ENCODE measurements at places on chromosomes 2 and 18.

DNA sequence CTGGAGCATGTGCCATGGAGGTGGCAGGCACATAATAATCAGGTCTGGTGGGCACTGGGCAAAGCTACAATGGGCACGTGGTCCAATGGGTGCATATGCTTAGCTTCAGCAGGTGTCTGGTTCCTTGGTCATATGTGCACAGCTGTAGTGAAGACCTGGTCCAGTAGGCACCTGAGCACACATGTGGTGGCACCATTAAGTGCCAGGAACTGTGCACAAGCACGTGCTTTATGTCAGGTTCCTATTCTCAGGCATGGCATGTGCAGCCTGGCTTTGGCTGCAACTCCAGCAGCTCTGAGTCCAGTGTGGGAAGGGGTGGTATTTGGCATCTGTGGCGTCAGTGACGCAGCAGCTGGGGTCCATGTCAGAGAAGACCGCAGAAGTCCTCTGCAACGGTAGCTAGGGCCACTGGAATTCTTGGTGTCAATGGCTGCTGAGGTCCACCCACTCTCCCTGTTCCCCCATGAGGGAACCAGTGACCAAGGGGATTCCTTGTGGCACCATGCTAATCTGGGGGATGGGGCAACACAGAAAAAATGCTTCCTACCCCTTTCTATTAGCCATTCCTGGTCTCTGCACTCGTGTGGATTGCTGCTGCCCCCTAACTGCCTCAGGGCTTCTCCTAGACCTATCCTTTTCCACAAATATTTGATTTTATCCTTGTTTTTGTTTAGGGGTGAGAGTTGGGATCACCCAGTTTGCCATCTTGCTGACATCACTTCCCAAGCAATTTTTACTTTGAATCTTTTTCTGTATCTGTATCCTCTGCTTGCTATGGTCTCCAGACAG lies 262.9 kb upstream of the MAP2 start:
- DNase-seq = no peak

DNA sequence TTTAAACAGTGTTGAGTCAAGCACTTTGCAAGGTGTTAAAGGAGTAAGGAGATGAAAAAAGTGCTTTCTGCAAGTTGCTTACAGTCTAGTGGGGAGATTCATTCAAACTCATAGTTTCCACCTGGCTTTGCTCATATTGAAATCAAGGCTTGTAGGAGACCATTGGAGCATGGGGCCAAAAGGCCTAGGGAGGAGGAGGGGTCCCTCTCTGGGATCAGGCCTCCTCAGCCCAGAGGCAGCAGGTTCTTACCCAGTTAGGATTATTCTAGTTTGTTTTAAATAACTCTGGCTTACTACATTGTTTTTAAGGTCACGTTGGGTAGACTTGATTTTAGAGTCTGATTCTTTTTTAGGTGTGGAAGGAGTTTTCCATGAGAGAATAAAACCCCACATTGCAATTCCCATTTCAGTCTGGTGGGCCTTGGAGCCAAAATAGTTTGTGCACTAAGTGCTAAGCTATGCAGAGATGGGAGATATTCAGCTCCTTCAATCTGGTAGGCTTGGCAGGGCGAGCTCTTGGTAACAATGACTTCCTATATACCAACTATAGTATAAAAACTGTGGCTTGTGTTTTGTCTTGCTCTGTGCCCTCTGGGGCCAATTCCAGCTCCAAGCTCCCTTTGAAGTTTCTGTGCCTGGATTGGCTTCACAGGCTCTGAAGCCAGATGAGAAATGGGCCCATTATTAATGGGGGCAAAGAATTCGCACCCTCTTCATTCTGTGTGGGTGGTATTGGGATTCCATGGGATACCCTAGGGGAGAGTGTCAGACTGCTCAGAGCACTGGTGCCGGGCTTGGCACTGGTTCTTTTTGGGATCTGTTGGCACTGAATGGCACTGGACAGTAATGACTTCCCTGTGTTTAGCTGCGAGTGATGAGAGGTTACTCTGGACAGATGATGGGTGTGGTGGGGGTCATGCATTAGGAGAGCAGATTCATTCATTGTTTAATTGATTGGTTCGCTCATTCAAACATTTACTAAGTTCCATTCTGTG lies 301.1 kb downstream of the MYCN start:
- no peak for DNase-seq

DNA sequence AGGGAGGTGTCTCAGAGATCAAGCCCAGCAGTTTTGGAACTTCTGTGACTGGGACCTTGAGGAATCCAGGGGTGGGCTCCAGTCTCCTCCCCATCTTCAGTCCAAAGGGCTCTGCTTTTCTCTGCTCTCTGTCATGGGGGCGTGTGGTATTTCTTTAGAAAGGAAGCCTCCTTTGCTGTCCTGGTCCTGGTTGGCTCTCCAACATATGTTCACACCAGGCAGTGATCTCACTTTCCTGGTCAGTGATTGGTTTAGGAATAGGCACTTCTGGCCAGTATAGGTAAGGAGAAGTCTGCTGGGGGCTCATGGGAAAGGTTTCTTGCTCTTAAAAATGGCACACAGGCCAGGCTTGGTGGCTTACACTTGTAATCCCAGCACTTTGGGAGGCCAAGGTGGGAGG lies 115.5 kb upstream of the HAAO start:
- no peak for DNase-seq

DNA sequence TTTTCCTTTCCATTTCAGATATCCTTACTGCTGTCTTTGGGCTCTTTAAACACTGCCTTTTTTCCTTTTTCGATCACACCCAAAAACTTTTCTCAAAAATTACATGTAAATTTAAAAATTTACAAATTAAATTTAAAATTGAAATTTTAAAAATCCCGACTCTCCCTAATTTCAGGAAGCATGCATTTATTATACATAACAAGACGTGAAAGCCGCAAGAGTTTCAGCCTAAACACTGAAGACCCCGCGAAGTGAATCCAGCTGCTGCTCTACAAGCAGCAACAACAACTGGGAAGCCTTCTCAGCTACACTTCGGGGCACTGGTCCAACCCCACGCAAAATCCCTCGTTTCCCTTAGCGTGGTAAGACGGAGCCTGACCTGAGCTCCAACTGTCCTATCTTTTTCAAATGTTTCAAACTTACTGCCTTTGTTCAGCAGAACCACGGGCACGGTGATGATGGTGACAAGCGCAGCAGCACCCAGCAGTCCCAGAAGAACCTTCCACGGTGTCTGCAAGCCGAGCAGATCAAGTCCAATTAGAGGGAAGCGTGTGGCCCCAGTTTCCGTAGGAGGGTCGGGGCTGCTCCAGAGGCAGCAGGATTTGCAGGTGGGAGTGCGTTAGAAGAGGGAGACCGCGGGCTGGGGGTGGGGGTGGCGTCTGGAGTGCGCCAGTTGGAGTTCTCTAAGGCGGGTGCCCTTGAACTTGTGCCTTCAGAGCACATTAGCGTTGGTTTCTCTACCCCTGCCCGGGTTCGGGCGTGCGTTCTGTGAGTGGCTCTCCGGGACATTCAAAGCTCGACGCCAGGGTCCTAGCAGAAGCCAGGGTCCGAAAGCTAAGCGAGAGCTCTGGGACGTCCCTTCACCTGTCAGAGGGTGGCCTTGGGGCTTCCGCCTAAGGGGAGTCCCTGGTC lies 783 bp downstream of the DPP4 start:
- DNase-seq = no peak

DNA sequence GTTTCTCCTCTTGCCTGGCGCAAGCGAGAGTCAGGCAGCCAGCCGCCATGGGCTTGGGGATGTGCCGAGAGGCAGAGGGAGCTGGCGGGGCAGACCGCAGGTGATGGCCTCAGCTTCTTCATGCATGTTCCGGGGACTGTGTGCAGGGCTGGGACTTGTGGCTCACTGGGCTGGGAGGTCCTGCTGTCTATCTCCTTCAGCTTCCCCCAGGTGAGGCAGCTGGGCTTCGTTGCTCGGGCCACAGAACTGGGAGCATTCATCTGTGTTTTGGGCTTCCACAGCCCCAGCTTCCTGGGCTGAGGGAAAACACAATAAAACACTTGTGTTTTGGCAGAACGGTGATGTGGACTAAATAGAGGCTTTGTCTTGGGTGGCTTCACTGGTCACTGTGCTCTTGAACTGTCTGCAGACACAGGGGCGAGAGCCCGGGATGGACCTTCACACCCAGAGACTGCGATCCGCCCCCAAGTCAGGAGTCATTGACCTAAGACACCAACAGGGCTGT lies 93.5 kb downstream of the DYSF start:
- DNase-seq = no peak

DNA sequence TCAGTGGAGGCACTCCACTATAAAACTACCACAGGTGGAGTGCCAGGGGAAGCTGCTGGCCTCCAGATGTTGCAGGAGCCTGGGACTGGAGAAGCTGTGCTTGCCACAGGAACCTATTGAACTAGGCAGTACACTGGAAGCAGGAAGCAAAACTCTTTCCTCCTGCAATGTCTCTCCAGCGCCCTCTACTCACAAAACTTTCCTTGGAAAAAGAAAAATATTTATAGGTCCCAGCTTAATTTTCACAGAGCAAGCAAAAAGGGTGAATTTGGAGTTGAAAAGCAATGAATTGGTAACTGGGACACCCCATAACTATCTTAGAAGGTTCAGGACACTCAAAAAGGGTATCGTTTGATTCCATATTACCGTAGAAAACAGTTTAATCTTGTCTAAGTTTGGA lies 33.2 kb upstream of the REEP1 start:
- DNase-seq = no peak

DNA sequence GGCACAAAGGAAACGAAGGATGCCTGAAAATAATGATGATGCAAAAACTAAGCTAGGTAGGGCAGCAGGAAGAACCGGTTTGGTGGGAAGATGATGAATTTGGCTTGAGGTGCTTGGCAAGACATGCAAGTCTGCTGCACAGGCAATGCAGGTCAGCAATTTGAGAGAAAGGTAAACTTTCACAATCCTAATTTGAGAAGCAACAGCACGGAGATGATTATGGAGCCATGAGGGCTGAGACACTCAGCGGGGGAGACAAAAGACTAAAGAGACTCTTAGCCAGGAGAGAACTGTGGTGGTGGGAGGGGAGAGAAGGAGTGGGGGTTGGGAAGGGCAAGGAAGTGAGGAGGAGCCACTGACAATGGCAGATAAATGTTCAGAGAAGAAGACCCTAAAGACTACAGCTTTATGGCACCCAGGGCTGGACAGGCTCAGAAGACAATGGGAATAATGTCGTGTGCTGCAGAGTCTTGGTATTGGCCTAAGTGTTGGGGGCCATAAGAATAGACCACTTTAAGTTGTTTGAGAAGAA lies 19.4 kb upstream of the RNF149 start:
- no peak for DNase-seq

DNA sequence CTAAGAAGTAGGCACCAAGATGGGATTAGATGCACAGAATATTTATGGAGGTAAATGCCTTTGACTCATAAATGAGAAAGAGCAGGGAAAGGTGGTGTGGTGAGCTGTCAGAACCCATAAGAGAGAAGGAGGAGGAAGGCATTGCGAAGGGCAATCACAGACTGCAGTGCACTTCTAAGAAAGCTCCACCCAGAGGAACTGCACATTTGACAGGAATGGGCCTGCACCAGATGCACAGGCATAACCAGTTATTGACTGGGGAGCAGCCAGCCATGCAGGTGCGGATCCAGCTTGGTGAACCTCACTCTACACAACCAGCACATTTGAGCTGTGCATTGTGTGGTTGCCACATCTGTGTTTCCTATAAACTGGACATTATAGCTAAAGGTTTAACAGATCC lies 62.2 kb upstream of the L3MBTL4 start:
- DNase-seq = no peak

DNA sequence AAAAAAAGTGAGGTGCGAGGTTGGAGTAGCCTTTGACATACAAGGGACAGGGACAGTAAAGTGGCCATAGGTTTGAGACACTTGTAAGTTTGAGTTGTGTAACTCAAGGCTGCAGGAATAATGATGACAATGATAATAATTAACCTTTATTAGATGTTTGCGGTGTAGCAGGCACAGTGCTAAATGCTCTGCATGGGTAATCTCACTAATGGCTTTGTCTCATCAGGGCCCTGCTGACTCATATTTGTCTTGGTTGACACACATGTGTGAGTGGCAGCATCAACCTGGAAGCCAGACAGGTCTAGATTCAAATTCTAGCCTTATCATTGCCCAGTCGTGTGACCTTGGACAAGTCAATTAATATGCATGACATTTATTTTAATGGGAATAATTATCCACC lies 126.2 kb downstream of the FSHR start:
- DNase-seq = no peak

DNA sequence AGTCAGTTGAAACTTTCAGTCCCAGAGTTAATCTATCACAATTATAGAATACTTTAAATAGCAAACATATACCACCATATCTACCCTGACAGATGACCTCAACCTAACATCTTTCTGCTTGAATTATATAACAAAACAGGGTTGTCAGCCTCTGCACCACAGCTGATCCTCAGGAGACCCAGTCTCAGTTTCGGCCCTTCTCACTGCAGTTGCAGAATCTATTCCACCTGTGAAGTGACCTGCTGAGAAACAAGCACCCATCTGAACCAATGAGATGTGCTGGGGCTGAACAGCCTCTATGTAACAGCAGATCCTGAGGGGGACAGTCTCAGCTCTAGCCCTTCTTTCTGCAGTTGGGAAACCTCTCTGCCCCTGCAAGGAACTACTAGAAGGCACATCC lies 567.6 kb downstream of the KCNJ3 start:
- no peak for DNase-seq

DNA sequence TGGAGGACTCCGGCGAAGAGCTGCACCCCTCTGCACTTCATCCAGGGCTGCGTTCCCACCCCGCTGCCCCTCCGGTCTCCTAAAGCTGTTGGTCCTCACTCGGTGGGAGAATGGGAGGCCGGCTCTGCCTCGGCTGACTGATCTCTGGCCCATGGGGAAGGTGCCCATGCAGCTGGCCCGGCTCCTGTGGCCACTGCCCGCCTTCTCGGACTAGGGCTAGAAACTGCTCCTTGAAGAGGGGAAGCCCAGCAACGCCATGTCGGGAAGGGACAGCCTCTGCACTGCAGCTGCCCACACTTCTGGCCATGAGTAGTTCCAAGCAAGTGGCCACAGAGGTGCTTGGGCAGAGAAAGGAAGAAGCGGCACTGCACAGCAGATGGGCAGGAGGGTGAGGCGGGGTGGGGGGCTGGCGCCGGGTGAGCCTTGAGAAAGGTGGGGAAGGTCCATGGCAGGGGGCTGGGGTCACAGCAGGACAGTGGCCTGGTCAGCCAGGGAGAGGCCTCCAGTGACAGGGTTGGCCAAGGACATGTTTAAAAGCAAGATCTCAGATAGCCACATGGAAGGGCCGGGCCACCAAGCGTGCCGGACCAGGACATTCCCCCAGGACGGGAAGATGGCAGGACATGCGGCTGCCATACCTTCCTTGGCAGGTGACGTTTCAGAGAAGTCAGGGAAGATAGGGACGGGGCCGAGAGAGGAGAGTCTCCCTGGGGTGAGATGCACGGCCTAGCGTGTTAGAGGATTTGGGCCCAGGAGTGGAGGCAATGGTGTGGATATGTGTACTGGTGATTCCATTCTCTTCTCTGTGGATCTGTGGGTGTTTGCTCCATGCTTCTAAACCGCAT lies 158.8 kb upstream of the HDAC4 start:
- DNase-seq = no peak

- DNase-seq = no peak
Measured at GRCh38 chr2:134375935-134376334, 122.1 kb downstream of the MGAT5 start.

GRCh38 chr18:22412176-22412911 lies 5.4 kb downstream of the CTAGE1 start:
- no peak for DNase-seq

GRCh38 chr2:64114912-64115277 lies 29.3 kb downstream of the PELI1 start:
- DNase-seq = no peak

Data from stimulated activated CD4-positive, alpha-beta T cell treated with anti-CD3 and anti-CD28 coated beads, Interleukin-15, amount 100 ng/mL, for 48 hours (primary cell).